H4 (cell line): ENCODE measurements at places on chromosomes 7 and 10. TPM values are rescaled to one million over a fixed set of nuclear protein-coding genes. Genes with fewer than 3 reads are reported as not detected.

The STAMBPL1 gene
- total RNA-seq = 9.0 and 15.0 TPM in 2 replicates

The SPDYE16 gene
- total RNA-seq = not detected in 2 replicates

The FKBP14 gene
- total RNA-seq = 41.0 and 73.1 TPM in 2 replicates

The ERVW-1 gene
- not detected in 2 replicates for total RNA-seq

The DOCK4 gene
- 3.4 and 5.5 TPM in 2 replicates for total RNA-seq

The CHN2 gene
- 4.7 and 17.2 TPM in 2 replicates for total RNA-seq

The CAMK2B gene
- total RNA-seq = 0.06 TPM in 1 of 2 replicates, not detected in the other

The OR6B1 gene
- total RNA-seq = not detected in 2 replicates

The PRSS2 gene
- not detected in 2 replicates for total RNA-seq

The TAF3 gene
- 0.72 and 2.0 TPM in 2 replicates for total RNA-seq

The EPHB6 gene
- 0.35 and 1.7 TPM in 2 replicates for total RNA-seq

The GJC3 gene
- total RNA-seq = 0.10 TPM in 1 of 2 replicates, not detected in the other

The CD36 gene
- 1.2 and 5.2 TPM in 2 replicates for total RNA-seq

The PPP1R17 gene
- not detected in 2 replicates for total RNA-seq

The ARHGEF35 gene
- 0.43 and 0.93 TPM in 2 replicates for total RNA-seq

The SYT15B gene
- total RNA-seq = 2.2 and 2.7 TPM in 2 replicates

The SPDYE2B gene
- total RNA-seq = not detected in 2 replicates

The HMX3 gene
- total RNA-seq = 0.45 TPM in 1 of 2 replicates, not detected in the other

The CFAP70 gene
- total RNA-seq = 0.18 and 0.54 TPM in 2 replicates

The ABCB1 gene
- total RNA-seq = 12.4 and 14.1 TPM in 2 replicates

The GNAT3 gene
- 0.08 TPM in 1 of 2 replicates, not detected in the other for total RNA-seq

The CDNF gene
- total RNA-seq = 0.10 TPM in 1 of 2 replicates, not detected in the other

The VSIR gene
- total RNA-seq = 0.81 and 1.0 TPM in 2 replicates

The TMEM225B gene
- total RNA-seq = 0.19 and 1.6 TPM in 2 replicates

The LRIT1 gene
- total RNA-seq = not detected in 2 replicates

The ADCY1 gene
- total RNA-seq = 1.6 and 2.3 TPM in 2 replicates

The PRR15 gene
- 0.58 and 1.2 TPM in 2 replicates for total RNA-seq

The MEOX2 gene
- 0.08 TPM in 1 of 2 replicates, not detected in the other for total RNA-seq

The METTL2B gene
- total RNA-seq = 29.8 and 29.9 TPM in 2 replicates

The GATA3 gene
- total RNA-seq = 0.21 and 0.64 TPM in 2 replicates

The C10orf62 gene
- not detected in 2 replicates for total RNA-seq

The OR13A1 gene
- not detected in 2 replicates for total RNA-seq

The ACSL5 gene
- total RNA-seq = 13.5 and 13.7 TPM in 2 replicates

The VWC2 gene
- total RNA-seq = 0.04 TPM in 1 of 2 replicates, not detected in the other

The LANCL2 gene
- 37.0 and 43.6 TPM in 2 replicates for total RNA-seq

The PNLIP gene
- not detected in 2 replicates for total RNA-seq

The SMC3 gene
- 28.9 and 32.9 TPM in 2 replicates for total RNA-seq

The HIPK2 gene
- 12.5 and 15.4 TPM in 2 replicates for total RNA-seq
